Mesangial cell (primary cell): ENCODE measurements at places on chromosomes 4 and X. TPM values are rescaled to one million over a fixed set of nuclear protein-coding genes. Genes with fewer than 3 reads are reported as not detected.

The AFM gene
- total RNA-seq, result not detected in 2 replicates

The MID2 gene
- 7.8 and 20.3 TPM in 2 replicates for total RNA-seq

The TMEM47 gene
- 8.3 and 44.9 TPM in 2 replicates for total RNA-seq

The SULT1B1 gene
- total RNA-seq, result 0.13 and 0.33 TPM in 2 replicates

The MAGEB10 gene
- not detected in 2 replicates for total RNA-seq

The SLC4A4 gene
- total RNA-seq, result 5.9 and 23.8 TPM in 2 replicates

The MAGEA4 gene
- not detected in 2 replicates for total RNA-seq

The CXCL8 gene
- total RNA-seq, result 0.76 and 2.1 TPM in 2 replicates

The APLN gene
- 0.33 TPM in 1 of 2 replicates, not detected in the other for total RNA-seq

The DMD gene
- total RNA-seq, result 7.5 and 12.9 TPM in 2 replicates

The TCEAL7 gene
- 11.8 and 12.7 TPM in 2 replicates for total RNA-seq

The PABPC5 gene
- 0.16 and 0.76 TPM in 2 replicates for total RNA-seq

The IBSP gene
- not detected in 2 replicates for total RNA-seq

The FRMPD3 gene
- total RNA-seq, result under 0.01 and 0.16 TPM in 2 replicates

The HTR2C gene
- total RNA-seq, result not detected in 2 replicates

The TMEM192 gene
- 8.0 and 9.6 TPM in 2 replicates for total RNA-seq

The TMEM156 gene
- total RNA-seq, result 0.51 and 7.7 TPM in 2 replicates

The LDOC1 gene
- 18.3 and 21.5 TPM in 2 replicates for total RNA-seq

The CENPVL1 gene
- total RNA-seq, result not detected in 2 replicates

The SYP gene
- 1.5 TPM in 1 of 2 replicates, not detected in the other for total RNA-seq

The WAS gene
- 0.38 TPM in 1 of 2 replicates, not detected in the other for total RNA-seq

The RS1 gene
- not detected in 2 replicates for total RNA-seq

The SPANXD gene
- total RNA-seq, result not detected in 2 replicates

The SMR3B gene
- total RNA-seq, result not detected in 2 replicates

The XAGE2 gene
- not detected in 2 replicates for total RNA-seq

The COL4A6 gene
- 3.4 and 4.9 TPM in 2 replicates for total RNA-seq
